Activated CD4-positive, alpha-beta T cell treated with anti-CD3 and anti-CD28 coated beads for 24 hours (primary cell): ENCODE measurements at places on chromosomes 16 and 17.

GRCh38 chr17:55344514-55344997 is 77.1 kb downstream of the MMD start:
- no peak for DNase-seq

GRCh38 chr17:64092952-64093451 is 36.9 kb downstream of the ERN1 start:
- DNase-seq: no peak

- DNase-seq: no peak
These were observed 58.7 kb downstream of the SOCS3 start for GRCh38 chr17:78300962-78301820.

DNA sequence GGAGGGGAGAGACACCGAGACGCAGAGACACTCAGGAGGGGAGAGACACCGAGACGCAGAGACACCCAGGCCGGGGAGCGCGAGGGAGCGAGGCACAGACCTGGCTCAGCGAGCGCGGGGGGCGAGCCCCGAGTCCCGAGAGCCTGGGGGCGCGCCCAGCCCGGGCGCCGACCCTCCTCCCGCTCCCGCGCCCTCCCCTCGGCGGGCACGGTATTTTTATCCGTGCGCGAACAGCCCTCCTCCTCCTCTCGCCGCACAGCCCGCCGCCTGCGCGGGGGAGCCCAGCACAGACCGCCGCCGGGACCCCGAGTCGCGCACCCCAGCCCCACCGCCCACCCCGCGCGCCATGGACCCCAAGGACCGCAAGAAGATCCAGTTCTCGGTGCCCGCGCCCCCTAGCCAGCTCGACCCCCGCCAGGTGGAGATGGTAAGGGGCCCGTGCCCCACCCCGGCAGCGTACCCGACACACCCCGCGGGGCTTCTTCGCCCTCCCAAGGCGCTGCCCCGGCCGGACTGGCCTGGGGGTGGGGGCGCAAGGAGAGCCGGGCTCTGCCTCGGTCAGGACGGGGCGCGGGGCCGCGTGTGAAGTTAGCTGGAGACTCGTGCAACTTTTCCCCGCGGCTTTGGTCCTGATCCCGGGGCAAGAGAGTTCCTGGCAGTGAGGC is 427 bp downstream of the PPP1R1B start:
- no peak for DNase-seq

DNA sequence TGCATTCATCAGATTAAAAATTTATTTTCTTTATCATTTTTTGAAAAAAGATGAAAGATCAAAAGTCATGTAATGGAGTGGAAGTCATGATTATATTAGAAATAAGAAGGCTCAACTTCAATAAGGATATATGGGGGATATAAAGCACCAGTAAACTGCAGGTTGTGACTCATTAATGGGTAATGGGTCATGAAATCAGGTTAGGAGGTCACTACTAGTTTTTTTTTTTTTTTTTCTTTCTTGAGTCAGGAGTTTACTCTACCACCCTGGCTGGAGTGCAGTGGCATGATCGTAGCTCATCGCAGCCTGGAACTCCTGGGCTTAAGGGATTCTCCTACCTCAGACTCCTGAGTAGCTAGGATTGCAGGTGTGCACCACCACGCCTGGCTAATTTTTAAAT is 14.3 kb downstream of the EFCAB13 start:
- no peak for DNase-seq

DNA sequence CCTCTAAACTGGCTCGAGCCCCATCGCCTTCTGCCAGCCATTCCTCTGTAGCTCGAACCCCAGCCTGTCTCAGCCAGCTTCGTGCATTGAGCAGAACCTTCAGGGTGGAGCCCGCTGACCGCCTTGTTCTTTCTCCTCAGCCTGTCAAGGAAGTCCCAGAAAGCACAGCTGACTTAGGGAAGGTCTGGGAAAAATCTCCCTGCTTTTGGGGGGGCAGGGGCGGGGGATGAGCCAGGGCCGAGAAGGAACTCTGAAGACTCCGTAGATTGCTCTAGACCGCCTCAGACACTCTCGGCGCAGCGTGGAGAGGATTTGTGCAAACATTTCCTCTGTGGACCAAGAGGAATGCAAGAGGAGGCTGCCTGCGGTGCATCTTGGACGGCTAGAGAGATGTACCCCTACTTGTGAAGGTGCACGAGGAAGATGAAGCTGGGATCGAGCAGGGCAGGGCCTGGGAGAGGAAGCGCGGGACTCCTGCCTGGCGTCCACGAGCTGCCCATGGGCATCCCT is at the start of gene GLP2R:
TSS of gene GLP2R (plus strand) at position 284 of the 510 bp plus-strand sequence. CDS start at position 424, 140 bp downstream.
- no peak for DNase-seq

DNA sequence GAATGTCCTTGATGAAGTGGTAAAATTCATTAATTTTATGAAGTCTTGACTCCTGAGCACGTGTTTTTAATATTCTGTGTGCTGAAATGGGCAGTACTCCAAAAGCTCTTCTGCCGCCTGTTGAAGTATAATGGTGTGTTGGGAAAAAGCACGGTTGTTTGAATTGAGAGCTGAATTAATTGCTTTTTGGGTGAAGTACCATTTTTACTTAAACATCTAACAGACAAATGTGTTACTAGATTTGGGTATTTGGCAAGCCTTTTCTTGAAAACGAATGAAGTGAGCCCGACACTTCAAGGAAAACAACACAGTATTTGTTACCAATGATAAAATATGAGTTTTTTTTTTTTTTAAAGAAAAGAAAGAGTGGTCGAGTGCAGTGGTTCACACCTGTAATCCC is 22.5 kb downstream of the WWP2 start:
- no peak for DNase-seq

- no peak for DNase-seq
These were observed 8.2 kb downstream of the DCAF7 start for GRCh38 chr17:63558441-63558840.

- no peak for DNase-seq
These were observed 821 bp upstream of the GFAP start for GRCh38 chr17:44915862-44916780.

- peak; percentile 21 for DNase-seq
These were observed 59.1 kb downstream of the TIMM22 start for GRCh38 chr17:1055751-1056645.
